Pulmonary artery endothelial cell (primary cell): ENCODE measurements at places on chromosomes 12 and 14. TPM values are rescaled to one million over a fixed set of nuclear protein-coding genes. Genes with fewer than 3 reads are reported as not detected.

GRCh38 chr12:76250256-76250655 lies 98.0 kb downstream of the BBS10 start:
- DNase-seq: no peak

- no peak for DNase-seq
These were observed 3.1 kb downstream of the PYGL start for GRCh38 chr14:50941151-50941550.

- no peak for DNase-seq
These were observed 577 bp downstream of the ATG101 start for GRCh38 chr12:52070185-52070925.

DNA sequence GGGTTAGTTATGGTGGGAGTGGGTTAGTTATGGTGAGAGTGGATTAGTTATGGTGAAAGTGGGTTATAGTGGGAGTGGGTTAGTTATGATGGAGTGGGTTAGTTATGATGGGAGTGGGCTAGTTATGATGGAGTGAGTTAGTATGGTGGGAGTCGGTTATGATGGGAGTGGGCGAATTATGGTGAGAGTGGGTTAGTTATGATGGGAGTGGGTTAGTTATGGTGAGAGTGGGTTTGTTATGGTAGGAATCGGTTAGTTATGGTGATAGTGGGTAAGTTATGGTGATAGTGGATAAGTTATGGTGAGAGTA lies 22.1 kb upstream of the SFSWAP start:
- DNase-seq: no peak

DNA sequence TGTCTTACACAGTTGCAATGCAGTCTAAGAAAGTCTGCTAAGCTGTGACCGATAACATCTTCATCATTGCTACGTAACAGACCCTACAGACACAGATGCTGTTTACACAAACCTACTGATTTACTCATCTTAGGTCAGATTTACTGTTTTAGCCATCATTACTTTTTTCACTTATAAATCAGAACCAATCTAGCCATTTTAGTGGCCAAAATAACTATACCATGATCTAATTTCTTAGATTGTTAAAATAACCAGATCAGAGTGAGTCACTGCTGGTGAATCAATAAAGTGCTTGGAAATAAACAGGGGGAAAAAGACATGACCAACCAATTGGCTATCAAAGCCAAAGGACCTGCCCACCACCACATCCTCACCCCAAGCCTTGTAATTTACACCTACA lies 57.0 kb upstream of the FOXN3 start:
- DNase-seq: no peak

DNA sequence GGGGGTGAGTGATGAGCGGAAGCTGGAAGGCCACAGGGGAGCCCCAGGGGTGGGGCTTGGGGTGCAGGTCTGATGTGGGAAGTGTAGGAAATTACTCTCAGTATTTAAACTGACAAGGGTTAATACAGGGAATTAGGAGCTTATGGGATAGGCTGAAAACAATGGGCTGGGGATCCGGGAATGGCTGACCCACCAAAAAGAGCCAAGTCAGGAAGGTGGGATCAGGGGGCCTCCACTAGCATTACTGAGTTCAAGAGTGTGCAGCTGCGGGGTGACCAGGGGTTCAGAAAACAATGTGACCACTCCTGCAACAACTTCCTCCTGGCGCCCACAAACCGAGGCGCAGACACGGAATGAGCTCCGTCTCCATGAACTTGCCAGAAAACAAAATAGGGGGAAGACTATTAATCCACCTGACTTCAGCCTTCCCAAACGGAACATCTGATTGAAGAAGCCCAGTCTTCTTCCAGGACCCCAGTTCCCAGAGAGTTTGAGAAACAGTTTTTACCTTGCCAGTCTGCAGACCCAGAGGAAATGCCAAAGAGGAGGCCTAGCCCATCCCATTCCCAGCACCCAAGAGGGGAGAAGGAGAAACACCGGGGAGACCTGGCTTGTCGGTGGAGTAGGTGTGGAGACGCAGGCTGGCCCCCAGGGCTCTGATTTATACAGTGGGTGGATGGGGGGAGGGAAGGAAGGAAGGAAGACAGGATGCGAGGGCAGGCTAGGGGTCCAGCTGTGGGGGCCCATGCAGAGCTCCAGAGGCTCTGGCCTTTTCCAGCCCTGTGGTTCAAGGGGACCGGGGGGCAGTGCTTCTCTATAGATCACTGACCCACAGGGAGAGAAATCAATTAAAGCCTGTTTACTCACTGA lies 16.5 kb upstream of the YY1 start:
- no peak for DNase-seq

DNA sequence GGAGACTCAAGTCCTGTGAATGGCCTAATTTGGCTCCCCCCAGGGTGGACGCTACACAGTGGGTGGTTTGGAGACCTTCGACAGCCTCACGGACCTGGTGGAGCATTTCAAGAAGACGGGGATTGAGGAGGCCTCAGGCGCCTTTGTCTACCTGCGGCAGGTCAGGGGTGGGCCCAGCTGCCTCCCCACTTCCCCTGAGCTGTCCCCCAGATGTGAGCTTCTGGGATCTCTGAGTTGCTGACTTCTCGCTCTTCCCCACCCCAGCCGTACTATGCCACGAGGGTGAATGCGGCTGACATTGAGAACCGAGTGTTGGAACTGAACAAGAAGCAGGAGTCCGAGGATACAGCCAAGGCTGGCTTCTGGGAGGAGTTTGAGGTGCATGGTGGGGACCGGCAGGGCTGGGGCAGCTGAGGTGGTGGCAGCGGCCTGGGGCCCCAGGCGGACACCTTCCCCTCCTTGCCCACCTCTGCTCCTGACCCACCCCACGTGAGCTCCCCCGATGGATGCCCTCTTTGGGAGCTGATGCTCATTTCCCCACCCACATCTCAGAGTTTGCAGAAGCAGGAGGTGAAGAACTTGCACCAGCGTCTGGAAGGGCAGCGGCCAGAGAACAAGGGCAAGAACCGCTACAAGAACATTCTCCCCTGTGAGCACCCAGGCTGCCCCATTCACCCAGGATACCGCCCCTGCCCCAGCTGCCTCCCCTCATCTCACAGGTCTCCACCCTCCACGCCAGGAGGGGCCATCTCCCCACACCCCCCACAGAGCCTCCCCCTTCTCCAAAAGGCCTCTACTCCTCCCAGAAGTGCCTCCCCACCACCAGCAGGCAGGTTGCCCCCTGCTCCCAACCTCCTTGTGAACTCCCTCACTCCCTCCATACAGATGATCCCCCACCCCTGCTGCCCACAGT lies 4.2 kb downstream of the PTPN6 start:
- DNase-seq: no peak

DNA sequence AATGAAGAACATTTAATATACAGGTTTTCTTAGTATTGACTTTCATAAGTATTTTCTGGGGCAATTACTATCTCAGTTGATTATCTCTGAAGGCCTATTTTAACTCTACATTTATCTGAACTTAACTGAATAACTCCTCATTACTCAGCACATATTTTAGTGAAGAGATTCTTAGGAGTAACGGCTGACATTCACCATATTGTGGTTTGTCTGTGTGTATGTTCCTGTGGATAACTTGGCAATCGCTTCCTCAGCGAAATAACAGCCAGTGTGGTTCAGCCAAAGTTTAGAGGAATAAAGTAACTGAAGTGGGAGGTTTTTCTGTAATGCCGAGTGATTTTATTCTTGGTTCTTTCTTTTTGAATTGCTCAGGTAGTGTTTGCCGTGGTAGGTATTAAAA lies 168.0 kb downstream of the RAD51B start:
- no peak for DNase-seq

TPPP2 gene
- not detected in 2 replicates for total RNA-seq

DNA sequence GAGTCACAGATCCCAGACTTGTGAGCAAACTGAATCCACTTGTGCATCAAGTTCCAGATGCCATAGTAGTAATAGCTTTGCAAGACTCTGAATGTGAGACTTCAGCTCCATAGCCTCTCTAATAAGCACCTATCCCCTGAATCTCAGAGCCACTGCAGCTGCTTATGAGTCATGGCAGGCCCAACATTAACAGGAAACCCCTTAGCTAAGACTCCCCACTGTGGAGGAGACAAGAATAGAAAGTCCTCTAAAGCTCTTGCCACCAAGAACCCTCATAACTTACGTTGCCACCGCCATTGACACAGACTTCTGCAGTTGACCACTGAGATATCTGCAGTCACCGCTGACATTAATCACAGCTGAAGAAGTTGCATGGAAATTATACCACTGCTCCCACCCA lies 62.9 kb upstream of the PDE3A start:
- no peak for DNase-seq

- DNase-seq: no peak
These were observed 113.6 kb downstream of the CHST11 start for GRCh38 chr12:104570174-104570907.

PTPRQ gene
- not detected in 2 replicates for total RNA-seq

DNA sequence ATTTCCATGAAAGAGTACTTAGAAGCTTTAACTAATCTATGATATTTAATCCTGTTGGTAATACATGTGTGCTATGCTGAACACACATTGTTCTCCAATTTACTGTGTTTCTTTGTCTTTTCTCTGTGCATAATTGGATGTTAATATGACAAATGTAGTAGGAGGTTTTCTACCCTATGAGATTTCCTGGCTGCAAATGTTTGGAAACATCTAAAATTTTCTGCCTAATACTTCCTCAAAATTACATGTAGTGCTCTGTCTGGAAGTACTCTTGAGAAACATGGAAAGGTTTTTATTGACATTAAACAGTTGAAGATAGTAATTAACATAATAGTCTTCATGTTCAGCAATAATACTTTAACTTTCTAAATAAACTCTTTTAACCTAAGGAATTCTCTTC lies 213.0 kb downstream of the KITLG start:
- no peak for DNase-seq

DNA sequence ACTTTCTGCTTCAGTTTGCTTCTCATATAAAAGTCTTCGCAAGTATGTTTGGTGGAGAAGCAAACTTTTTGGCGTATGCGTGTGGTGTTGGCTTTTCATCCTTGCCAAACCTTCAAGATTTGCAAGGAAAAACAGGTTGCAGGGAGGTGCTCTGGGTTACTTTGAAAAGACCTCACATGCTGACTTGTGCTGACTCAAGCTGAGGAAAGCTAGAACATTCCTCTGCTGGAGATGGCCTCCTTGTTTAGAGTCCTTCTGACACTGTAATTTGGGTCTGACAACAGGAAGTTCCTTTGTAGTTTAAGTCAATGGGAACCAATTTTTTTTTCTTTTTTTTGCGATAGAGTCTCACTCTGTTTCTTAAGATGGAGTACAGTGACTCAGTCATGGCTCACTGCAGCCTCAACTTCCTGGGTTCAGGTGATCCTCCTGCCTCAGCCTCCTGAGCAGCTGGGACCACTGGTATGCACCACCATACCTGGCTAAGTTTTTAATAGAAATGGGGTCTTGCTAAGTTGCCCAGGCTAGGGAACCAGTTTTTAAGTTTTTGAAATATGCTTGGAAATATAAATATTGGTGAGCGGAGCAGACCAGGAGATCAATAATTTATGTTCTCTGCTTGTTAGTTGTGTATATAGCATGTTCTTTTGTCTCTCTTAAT lies 2.6 kb upstream of the ACACB start:
- no peak for DNase-seq

- DNase-seq: no peak
These were observed 334.0 kb upstream of the FLRT2 start for GRCh38 chr14:85195872-85196477.

KIF5A gene
- total RNA-seq: under 0.01 and 0.14 TPM in 2 replicates

GRCh38 chr12:5509557-5509956 lies 77.6 kb downstream of the NTF3 start:
- no peak for DNase-seq

- no peak for DNase-seq
These were observed 38.3 kb upstream of the CACNA2D4 start for GRCh38 chr12:1956716-1957115.

DNA sequence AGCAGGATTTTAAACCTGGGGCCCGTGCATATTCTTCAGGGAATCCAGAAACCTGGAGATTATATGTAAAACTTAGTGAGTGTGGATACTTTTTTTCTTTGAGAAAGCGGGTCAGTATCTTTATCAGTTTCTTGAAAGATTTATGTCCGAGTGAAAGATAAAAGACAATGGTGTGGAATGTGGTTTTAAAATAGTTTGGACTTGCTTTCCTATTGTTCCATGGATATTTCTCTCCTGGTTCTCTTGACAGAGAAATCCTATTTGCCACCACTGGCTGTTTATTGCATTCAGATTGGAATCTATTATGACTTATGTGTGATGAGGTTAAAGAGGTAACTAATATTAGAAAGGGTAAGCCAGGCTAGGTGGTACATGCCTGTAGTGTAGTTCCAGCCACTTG lies 27.4 kb downstream of the KTN1 start:
- no peak for DNase-seq

- peak; percentile 87 for DNase-seq
These were observed 73.1 kb upstream of the ACTN1 start for GRCh38 chr14:69052181-69052601.

PMCH gene
- total RNA-seq: 0.32 and 0.66 TPM in 2 replicates

DNA sequence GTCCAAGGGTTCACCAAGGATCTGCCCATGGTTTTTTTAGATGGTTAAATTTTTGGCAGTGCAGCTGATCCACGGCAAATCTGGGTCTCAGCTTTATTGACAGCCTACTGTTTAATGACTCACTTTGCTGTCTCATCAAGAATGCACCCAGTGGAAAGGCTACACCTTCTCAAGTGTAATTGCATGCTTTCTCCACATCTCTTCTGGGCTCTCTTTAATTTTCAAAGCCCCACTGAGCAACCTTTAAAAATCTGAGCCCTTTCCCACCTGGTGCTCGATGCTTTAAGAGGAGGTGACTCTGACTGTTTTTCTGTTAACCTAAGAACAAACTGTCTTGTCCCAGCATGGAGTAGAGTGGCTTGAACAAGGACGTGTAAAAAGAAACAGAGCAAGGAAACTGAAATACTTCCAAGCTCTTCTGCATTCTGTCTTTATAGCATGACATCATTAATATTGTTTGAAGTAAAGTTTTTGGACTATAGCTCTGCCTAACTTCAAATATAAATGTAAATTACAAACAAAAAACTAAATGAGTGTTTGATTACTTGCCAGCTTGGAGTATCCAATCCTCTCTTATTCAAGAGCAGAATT lies 214.2 kb upstream of the KRR1 start:
- DNase-seq: no peak

GRCh38 chr12:7719946-7720730 lies 8.9 kb downstream of the DPPA3 start:
- DNase-seq: no peak

DNA sequence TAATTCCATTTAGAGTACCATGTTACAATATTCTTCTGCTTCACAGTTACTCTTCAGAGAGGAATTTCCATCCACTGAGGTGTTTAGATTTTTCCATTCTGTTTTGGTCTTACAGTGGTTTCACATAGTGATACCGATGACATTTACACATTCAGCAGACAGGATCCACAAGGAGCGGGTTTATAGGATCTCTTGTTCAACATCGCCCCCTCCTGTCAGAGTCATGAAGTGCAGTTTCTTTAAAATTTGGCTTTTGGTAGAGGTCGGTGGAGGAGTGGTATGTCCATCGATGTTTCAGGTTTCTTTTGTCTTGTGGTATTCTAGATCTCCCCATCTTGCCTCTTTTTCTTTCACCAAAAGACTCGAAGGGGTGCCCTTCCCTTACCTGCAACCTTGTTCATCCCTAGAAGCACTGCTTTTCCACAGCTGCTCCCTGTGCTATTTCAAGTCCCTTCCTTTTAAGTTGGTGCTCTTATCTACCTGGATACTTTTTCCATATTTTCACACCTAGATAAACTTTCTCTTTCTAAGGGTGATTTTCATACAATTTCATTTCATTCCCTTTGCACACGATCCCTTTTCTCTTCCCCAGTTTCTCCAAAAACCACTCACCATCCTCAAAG lies 181.3 kb downstream of the ITPR2 start:
- DNase-seq: no peak
